ENCODE measurements at places on chromosomes 16 and 17. TPM values are rescaled to one million over a fixed set of nuclear protein-coding genes. Genes with fewer than 3 reads are reported as not detected.

DNA sequence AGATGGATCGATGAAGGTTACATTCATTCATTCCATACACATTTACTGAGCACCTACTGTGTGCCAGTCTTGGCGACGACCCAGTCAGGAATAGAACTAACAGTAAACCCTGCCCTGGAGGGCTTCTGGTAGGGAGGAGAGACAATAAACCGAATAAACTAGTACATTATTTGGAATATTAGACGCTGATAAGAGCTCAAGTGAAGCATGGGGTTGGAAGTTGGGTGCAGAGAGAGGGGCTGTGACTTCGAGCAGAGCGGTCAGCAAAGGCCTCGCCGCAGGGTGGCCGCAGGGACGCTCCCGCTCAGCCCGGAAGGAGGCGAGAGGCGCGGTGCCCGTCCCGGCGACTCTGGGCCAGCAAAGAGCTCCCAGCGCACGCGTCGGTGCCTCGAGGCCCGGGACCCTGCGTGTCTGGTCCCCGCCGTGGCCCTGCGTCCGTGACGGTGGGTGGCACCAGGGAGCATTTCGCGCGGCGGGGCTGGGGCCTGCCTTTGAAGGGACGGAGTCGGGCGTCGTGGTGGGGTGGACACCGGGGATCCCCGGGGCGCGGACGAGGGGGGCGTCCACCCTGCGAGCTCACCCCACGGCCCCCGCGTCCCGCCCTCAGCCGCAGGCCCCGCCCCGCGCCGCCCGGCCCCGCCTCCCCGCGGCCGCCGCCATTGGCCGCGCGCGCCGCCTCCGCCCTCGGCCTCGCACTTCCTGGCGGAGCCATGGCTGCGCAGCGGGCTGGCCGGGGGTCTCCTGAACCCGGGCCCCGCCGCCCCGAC lies at the start of gene KLHL36:
KLHL36 (plus strand) TSS at position 684 of the 767 bp plus-strand sequence. CDS start 2,357 bp downstream, outside the sequence.
- peaks cover 17% of the 10 kb centered on the region for H3K36me3 ChIP-seq
- H3K27me3 ChIP-seq: no peaks in the 10 kb centered on the region
- peak within 1 kb of the TSS; percentile 57 for H3K27ac ChIP-seq
- peaks cover 31% of the 10 kb centered on the region for H3K4me1 ChIP-seq

GRCh38 chr17:80811181-80812105 lies 180.2 kb upstream of the CHMP6 start:
- H3K27me3 ChIP-seq: no peaks in the 10 kb centered on the region
- peaks cover 5% of the 10 kb centered on the region for H3K36me3 ChIP-seq
- H3K27ac ChIP-seq: no peak overlapping the region
- H3K4me3 ChIP-seq: no peak overlapping the region
- H3K4me1 ChIP-seq: peaks cover 8% of the 10 kb centered on the region
- DNase-seq: peak; percentile 35

DNA sequence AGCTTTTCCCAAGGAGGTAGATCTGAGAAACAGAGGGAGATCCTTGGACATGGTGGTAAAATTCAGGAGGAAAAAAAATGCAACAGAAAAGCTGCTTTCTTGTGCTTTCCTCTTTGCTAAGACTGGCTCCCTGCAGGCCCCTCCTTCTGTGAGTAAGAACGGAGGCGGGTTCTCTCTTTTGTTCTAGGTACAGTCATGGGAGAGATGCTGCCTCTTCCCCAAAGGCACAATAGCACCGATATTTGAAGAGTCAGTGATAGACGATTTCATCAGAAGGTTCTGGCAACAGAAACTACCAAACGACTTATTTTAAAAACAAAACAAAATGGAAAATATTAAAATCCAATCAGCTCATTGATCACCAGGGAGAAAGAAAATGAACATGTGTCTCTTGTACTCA lies 32.6 kb upstream of the KIFC3 start:
- H3K4me1 ChIP-seq: no peaks in the 10 kb centered on the region

DNA sequence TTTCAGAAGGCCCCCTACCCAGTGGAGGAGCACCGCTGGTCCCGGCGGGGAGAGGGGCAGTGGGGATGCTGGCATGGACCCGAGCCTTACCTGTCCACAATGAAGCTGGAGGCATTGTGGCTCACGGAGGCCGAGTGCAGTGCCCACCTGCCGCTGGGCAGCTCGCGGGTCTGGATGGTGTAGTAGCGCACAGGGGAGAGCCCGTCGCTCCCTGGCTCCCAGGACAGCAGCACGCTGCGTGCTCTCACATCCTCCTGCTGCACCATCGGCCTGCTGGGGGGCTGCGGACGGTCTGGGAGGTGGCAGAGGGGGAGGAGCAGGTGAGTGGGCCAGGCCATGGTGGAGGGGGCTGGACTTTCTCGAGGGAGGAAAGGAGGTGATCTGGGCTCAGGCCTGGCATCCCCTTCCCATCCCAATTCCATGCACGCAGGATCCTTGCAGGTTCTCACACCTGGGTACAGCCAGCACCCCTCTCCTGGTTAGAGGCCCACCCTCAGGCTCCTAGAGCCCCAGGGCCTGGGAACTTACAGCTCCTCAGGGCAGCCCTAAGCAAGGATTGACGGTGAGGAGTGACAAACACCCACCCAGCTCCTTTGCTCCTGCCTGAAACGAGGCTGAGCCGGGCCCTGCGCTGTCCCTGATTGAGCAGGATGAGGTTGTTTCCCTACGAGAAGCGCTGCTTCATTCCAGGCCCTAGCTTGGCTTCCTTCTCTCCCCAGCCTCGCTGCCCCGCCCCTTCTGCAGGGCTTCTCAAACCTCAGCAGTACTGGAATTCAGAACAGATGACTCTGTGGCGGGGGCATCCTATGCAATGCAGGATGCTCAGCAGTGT lies 76.2 kb upstream of the CDC42EP4 start:
- H3K4me3 ChIP-seq: no peak overlapping the region
- H3K27me3 ChIP-seq: no peaks in the 10 kb centered on the region
- no peaks in the 10 kb centered on the region for H3K36me3 ChIP-seq
- H3K27ac ChIP-seq: no peak overlapping the region
- no peaks in the 10 kb centered on the region for H3K4me1 ChIP-seq

DNA sequence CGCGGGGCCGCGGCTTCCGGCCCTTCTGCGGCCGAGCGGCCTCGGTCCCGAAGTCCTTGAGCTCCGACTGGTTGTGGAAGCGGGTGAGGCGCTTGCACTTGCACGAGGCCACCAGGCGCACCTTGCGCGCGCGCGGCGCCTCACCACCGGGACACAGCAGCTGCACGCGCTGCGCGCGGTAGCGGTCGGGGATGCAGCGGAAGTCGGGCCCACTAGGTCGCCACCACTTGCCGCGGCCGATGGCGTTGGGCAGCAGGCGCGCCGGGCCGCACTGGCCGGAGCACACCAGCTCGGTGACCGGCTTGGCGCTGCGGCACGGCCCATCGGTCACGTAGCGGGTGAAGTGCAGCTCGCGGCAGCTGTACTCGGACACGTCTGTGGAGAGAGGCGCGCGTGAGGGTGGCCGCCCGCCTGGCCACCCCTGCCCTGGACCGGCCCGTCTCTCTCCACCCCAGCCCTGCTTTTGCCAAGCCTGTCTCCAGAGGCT lies 3.2 kb downstream of the SOST start:
- DNase-seq: no peak
- no peak overlapping the region for H3K27ac ChIP-seq
- H3K36me3 ChIP-seq: no peaks in the 10 kb centered on the region
- peaks cover 62% of the 10 kb centered on the region for H3K4me1 ChIP-seq
- H3K27me3 ChIP-seq: peaks cover 39% of the 10 kb centered on the region
- H3K4me3 ChIP-seq: no peak overlapping the region

GRCh38 chr17:31508288-31509094 lies 117.0 kb downstream of the RAB11FIP4 start:
- peak overlapping the region; percentile 96 for H3K27ac ChIP-seq
- DNase-seq: peak; percentile 64
- peak overlapping the region; percentile 27 for H3K4me3 ChIP-seq
- H3K36me3 ChIP-seq: no peaks in the 10 kb centered on the region
- H3K4me1 ChIP-seq: peaks cover 69% of the 10 kb centered on the region

GRCh38 chr17:15048933-15049794 lies 216.0 kb downstream of the PMP22 start:
- no peak overlapping the region for H3K4me3 ChIP-seq
- H3K27ac ChIP-seq: no peak overlapping the region
- H3K27me3 ChIP-seq: no peaks in the 10 kb centered on the region

DNA sequence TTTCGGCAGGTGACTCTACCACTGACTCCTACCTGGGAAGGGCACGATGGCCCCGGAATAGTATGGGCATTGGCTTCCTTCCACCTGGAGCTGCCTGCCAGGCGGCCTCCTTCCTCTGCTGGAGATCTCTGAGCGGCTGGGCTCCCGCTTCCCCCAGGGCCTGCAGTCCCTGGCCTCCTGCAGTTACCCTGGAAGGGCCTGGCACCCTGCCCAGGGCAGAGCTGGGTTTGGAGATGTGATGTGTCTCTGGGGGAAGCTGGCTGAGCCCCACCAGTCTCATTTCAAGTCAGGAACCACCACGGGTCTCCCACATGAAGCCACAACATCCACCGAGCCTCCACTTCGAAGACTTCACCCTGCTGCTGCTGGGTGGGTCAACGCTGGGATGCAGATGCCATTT lies 97.9 kb downstream of the IRF8 start:
- H3K4me3 ChIP-seq: no peak overlapping the region
- H3K4me1 ChIP-seq: peaks cover 33% of the 10 kb centered on the region
- no peaks in the 10 kb centered on the region for H3K36me3 ChIP-seq
- no peak for DNase-seq

CLEC18B gene
- total RNA-seq: 0.24 TPM

EPOP gene
- total RNA-seq: 1.9 TPM
